Heart left ventricle (tissue), 16 donors: ENCODE measurements at places on chromosomes 5 and 9.
A peak's percentile ranks its signal among the peaks of the same experiment; 100 is the strongest.

- no peaks in the 10 kb centered on the region for H3K4me1 ChIP-seq
- no peak overlapping the region for H3K4me3 ChIP-seq
- H3K27ac ChIP-seq = peak overlapping the region; percentile 79
- DNase-seq = no peak
Observed at GRCh38 chr5:151490627-151491026, 43.2 kb downstream of the SLC36A1 start.

DNA sequence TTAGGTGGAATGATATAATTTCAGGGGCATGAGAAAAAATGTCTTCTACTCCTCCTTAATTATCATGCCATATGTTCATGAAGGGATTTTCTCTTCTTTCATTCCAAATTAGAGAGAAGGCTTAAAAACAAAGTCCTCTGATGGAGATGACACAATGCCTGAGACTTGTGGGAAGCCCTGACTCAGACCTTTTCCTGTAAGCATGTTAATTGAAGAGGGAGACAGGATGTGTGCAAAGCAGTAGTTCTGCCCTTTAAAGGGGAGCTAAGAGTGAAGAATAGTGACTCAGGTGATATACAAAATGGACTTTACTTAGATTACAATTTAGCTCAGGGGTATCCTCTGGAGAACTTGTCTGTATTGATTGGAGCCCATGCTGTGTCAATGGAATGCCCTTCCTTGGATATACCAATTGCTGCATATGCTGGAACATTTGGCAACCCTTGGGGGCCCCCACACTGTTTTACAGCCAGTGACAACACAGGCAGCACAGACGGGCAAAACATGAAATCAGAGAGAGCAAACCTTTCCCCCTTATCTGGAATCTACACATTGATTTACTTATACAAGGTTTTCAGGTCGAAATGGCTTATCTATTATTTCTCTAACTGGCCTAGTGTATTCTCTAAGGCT lies 81.3 kb downstream of the IZUMO3 start:
- no peak overlapping the region for H3K27ac ChIP-seq
- no peaks in the 10 kb centered on the region for H3K36me3 ChIP-seq
- H3K4me1 ChIP-seq = no peaks in the 10 kb centered on the region
- H3K27me3 ChIP-seq = no peaks in the 10 kb centered on the region

- DNase-seq = no peak
- no peak overlapping the region for H3K4me3 ChIP-seq
- H3K27me3 ChIP-seq = no peaks in the 10 kb centered on the region
- H3K27ac ChIP-seq = no peak overlapping the region
- H3K36me3 ChIP-seq = no peaks in the 10 kb centered on the region
- no peaks in the 10 kb centered on the region for H3K4me1 ChIP-seq
Observed at GRCh38 chr5:130624805-130625204, 540.3 kb downstream of the HINT1 start.

DNA sequence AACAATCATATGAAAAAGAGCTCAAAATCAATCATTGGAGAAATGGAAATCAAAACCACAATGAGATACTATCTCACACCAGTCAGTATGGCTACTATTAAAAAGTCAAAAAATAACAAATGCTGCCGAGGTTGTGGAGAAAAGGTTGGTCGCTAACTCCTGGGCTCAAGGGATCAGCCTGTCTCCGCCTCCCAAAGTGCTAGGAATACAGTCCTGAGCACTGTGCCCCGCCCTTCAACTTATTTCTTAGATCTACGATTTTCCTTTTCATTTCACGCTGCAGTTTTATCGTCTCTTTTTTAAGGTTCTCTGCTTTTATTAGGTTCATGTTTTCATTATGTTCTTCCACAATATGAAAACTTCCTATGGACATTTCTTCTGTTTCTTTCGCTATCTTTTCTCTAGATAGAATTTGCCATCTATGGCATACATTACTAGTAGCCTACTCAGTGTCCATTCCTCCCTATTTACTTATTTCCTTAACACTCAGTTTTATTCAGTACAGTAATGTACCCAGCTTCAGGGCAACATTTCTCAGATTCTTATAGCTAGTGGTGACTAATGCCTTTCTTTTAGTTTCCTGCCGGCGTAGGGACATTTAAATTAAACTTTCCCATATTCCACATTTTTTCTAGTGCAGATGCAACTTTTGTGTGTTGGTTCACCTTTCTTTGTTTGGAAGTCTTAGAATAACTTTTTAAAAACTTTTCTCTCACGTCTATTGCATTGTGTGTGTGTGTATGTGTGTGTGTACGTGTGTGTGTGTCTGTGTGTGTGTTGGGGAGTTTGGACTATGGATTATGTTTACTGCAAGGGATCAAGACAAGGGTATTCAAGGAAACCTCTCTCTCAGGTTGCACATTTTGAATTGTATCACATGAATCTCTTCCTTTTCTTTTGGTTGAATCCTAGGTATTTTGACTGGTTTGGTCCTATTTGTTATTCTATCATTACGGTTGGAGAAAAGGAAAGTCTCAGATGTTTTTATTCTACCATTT lies 21.6 kb upstream of the FBN2 start:
- H3K27ac ChIP-seq = no peak overlapping the region
- H3K27me3 ChIP-seq = no peaks in the 10 kb centered on the region
- no peaks in the 10 kb centered on the region for H3K4me1 ChIP-seq
- no peak for DNase-seq
- H3K4me3 ChIP-seq = no peak overlapping the region

DNA sequence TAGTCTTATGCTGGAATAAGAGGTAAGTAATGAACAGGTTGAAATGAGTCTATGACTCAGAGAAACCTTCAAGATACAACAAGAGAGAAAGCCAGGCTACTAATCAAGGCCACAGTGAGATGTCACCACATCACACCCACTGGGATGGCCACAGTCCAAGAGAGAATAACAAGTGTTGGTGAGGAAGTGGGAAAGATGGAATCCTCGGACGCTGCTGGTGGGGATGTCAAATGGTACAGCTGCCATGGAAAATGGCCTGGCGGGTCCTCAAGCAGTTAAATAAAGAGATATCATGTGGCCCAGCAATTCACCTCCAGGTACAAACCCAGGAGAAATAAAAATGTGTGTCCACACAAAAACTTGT lies 41.9 kb upstream of the NEURL1B start:
- peak overlapping the region; percentile 76 for H3K27ac ChIP-seq
- H3K4me3 ChIP-seq = no peak overlapping the region
- no peaks in the 10 kb centered on the region for H3K36me3 ChIP-seq

DNA sequence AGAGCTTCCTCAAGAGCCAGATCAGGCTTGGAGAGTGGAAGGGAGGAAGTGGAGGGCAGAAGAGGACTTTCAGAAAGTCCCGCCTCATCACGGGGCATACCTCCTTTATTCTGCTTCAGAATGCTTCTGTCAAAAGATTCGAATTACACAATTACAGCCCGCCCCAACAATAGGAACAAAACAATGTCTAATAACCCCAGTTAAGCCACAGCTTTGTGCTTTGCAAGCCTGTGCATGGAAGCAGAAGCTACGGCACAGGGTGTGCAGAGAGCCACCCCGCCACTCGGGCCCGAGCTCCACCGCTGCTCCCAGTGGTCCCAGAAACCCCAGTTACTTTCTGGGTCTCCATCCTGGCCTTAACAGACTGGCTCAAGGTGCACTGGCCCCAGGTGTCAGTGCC lies 23.5 kb downstream of the HNRNPH1 start:
- H3K4me3 ChIP-seq = no peak overlapping the region
- no peak overlapping the region for H3K27ac ChIP-seq
- no peaks in the 10 kb centered on the region for H3K4me1 ChIP-seq
- DNase-seq = no peak

GRCh38 chr9:16315720-16316119 lies 554.8 kb downstream of the BNC2 start:
- no peak overlapping the region for H3K27ac ChIP-seq
- no peaks in the 10 kb centered on the region for H3K36me3 ChIP-seq
- no peak overlapping the region for H3K4me3 ChIP-seq
- no peak for DNase-seq
